ENCODE measurements at places on chromosomes 7 and 10.
A peak's percentile ranks its signal among the peaks of the same experiment; 100 is the strongest.

DNA sequence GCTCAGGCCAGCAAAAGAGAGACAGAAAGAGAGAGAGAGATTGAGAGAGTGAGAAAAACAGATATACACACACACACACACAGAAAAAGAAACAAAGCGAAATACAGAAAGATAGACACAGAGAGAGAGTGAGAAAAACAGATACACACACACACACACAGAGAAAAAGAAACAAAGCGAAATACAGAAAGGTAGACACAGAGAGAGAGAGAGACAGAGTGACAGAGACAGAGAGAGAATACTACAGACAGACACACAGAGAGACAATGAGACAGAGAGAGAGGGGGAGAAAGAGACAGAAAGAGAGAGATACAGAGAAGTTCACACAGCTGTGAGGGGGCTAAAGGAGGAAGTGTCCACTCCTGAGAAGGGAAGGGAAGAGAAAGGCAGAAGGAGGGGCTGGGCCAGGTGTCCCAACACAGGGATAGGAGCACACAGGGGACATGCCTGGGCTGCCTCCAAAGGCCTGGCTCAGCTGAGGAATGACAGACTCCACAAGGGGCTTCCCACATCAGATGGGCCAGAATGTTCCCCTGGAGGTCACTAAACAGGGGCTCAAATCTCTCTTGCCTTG lies 4.3 kb downstream of the GCK start:
- DNase-seq = no peak

GRCh38 chr10:123766012-123766411 lies 99.9 kb downstream of the GPR26 start:
- DNase-seq = no peak

GRCh38 chr10:123471811-123472210 lies 194.3 kb upstream of the GPR26 start:
- DNase-seq = no peak

GRCh38 chr7:116097365-116098009 lies 66.9 kb upstream of the TFEC start:
- DNase-seq = peak; percentile 89

DNA sequence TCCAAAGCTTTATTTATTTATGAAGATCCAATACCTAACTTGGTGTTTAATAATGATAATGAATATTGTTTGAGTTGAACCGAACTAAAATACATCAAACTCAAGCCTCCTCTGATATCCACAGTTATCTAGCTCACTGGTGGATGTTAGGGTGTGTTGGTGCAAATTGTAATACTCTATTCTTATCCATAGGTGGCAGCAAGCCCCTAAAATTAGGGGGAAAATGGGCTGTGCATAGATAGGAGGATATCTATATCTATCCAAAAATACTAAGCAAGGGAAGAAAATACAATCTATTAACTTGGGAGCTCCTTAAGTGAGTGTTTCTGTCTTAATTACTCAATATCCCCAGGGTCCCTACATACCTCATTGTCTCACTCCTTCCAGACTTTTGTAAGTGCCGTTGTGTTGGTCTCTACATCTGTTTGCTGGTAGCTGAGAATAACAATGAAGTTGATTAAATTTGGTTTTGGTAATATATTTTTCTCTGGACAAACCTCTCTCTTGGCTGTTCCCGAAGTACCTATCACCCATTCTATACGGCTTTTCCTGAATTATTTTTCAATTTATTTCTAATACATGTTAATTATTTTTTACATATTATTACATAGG lies 55.0 kb upstream of the VWDE start:
- DNase-seq = peak; percentile 47

GRCh38 chr10:112082120-112082519 lies 101.4 kb downstream of the GPAM start:
- DNase-seq = no peak

GRCh38 chr10:18400201-18400905 lies 251.0 kb downstream of the NSUN6 start:
- DNase-seq = no peak

DNA sequence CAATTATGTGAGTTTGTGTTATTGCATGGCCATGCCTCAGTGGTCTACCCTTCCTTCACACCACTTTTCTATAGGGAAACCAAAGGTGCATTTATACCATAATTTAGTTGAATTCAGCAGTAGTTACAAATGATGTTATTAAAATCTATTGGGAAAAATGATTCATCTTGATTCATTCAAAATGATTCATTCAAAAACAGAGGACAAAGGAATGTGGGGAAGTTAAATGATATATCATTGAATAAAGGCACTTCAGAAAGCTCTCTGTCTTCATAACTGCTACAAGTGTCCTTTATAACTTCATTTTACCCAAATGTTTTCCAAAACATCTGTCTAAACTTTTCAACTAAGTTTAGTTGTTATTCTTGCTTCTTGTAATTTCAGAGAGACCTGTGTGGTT lies 722.9 kb downstream of the GRM8 start:
- peak; percentile 69 for DNase-seq

GRCh38 chr7:11847336-11847735 lies 15.3 kb upstream of the THSD7A start:
- DNase-seq = no peak

Data from fibroblast of skin of back (primary cell).